Left colon (tissue), 2 donors: ENCODE measurements at places on chromosomes 16 and 17. TPM values are rescaled to one million over a fixed set of nuclear protein-coding genes. Genes with fewer than 3 reads are reported as not detected.
A peak's percentile ranks its signal among the peaks of the same experiment; 100 is the strongest.

DNA sequence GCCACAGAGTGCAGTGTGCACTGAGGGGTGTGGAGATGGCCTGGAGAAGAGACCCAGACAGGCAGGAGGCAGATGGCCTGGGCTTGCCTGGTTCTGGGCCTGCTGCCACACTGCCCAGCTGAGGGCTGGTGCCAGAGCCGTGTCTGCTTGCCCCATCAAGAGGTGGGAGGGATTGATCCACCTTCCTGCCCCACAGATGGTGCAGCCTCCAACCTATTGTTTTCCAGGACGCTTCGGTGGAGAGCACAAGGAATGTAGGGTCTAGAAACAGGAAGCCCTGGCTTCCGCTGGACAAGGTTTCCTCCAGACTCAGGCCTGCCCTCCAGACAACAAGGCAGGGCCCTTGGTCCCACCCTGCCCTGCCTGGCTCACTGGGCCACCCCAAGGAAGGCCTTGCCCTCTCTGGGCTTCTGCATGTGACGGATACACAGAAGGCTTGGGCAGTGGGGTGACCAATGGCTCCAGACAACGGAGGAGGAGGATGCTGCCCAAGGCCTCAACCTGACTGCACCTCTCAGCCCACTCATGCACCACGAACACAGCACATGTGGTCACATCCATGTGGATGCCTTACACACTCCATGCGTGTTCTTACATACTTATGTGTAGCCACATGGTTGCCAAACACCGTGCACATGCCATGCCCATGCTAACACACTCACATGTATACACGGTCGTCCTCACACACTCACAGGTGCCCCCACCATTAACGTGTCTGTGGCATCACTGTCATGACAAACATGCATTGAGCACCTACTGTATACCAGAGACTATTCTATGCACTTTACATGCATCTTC is 6.5 kb upstream of the CDH5 start:
- no peak for DNase-seq

Gene PKMYT1
- total RNA-seq: 12.6 TPM

GRCh38 chr16:918741-919657 is 51.8 kb downstream of the LMF1 start:
- DNase-seq: no peak

- no peak for DNase-seq
Measured at GRCh38 chr17:77831474-77832179, 126.9 kb upstream of the TNRC6C start.

Gene KRTAP9-4
- total RNA-seq: not detected

- no peak for DNase-seq
Measured at GRCh38 chr16:55710466-55710865, 54.7 kb downstream of the SLC6A2 start.

- DNase-seq: peak; percentile 96
Measured at GRCh38 chr16:31073142-31073969, 684 bp downstream of the ZNF668 start.

GRCh38 chr16:86988920-86989696 is 328.1 kb downstream of the C16orf95 start:
- DNase-seq: no peak

DNA sequence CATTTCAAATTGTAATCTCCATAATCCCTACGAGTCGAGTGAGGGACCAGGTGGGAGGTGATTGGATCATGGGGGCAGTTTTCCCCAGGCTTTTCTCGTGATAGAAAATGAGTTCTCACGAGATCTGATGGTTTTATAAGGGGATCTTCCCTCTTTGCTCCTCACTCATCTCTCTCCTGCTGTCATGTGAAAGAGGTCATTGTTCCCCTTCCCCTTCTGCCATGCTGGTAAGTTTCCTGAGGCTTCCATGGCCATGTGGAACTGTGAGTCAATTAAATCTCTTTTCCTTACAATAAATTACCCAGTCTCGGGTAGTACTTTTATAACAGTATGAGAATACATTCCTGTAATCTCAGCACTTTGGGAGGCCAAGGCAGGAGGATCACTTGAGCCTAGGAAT is 76.7 kb upstream of the MARCHF10 start:
- no peak for DNase-seq

- no peak for DNase-seq
Measured at GRCh38 chr16:17972460-17972943, 364.0 kb downstream of the NPIPA8 start.

GRCh38 chr17:382644-383533 is 30.3 kb upstream of the RPH3AL start:
- no peak for DNase-seq

Gene CCL16
- total RNA-seq: 0.25 TPM

GRCh38 chr17:19320876-19321275 is 41.6 kb downstream of the B9D1 start:
- DNase-seq: no peak

DNA sequence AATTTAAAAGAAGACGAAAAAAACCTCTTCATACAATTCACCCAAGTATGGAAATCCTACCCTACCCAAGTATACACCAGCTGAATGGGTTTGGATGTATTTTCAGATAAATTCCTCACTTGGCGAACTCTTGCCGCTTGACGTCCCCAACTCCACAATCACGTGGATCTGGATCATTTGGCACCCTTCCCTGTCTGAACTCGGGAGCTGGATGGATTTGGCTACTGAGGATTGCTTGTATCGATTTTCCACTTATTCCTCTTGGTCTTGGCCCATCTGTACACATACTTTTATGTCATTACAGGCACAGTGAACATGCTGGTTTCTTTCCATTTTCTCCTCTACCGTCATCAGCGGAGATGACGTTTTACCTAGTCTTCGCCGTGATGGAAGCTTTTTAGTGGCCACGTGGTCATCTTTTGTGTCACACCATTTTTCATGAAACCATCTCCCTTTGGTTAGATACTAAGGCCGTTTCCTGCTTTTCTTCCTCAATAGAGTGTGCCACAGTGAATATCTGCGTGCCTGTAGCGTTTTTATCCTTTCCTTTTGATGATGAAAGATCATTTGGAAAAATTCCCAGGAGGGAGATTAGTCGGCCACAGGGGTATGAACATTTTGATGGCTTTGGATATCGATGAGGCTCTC is 47.1 kb downstream of the CMIP start:
- no peak for DNase-seq

DNA sequence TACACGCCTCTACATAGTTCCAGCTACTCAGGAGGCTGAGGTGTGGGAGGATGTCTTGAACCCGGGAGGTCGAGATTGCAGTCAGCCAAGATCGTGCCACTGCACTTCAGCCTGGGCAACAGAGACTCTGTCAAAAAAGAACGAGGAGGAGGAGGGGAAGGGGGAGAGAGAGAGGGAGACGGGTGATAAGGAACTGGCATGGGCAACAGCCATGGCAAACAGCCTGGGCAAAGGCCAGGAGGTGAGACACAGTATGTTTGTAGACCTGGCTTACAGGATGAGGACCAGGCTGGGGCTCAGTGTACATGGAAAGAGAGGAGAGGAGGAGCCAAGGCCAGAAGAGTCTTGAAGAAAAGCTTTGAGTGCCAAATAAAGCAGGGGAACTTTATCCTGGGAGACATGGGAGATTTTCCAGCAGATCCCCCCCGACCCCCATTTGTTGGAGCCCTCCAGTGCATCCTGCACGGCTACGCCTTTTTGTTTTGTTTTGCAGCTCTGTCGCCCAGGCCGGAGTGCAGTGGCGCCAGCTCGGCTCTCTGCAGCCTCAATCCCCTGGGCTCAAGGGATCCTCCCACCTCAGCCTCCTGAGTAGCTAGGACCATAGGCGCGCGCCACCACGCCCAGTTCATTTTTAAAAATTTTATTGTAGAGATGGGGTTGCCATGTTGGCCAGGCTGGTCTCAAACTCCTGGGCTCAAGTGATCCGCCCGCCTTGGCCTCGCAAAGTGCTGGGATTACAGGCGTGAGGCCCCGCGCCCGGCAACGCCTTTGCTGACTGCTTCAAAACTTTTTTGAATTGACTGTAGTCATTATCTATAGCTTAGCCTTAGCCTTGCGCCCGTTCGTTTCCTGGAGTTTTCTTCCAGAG is 1.3 kb upstream of the ALKBH5 start:
- peak; percentile 62 for DNase-seq

DNA sequence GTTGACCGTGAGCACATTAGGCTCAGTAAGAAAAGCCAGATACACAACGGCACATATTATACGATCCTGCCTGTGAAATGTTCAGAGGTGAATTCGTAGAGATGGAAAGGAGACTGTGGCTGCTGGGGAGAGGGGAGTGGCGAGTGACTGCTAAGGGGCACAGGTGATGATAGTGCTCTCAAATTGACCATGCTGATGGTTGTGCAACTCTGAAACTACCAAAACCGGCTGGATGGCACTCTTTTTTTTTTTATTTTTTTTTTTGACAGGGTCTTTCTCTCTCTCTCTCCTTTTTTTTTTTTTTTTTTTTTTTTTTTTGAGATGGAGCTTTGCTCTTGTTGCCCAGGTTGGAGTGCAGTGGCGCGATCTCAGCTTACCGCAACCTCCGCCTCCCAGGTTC is 8.1 kb upstream of the SEC14L5 start:
- DNase-seq: no peak

GRCh38 chr16:85210423-85211169 is 98.3 kb upstream of the CIBAR2 start:
- DNase-seq: no peak

Gene MILR1
- total RNA-seq: 3.3 TPM

DNA sequence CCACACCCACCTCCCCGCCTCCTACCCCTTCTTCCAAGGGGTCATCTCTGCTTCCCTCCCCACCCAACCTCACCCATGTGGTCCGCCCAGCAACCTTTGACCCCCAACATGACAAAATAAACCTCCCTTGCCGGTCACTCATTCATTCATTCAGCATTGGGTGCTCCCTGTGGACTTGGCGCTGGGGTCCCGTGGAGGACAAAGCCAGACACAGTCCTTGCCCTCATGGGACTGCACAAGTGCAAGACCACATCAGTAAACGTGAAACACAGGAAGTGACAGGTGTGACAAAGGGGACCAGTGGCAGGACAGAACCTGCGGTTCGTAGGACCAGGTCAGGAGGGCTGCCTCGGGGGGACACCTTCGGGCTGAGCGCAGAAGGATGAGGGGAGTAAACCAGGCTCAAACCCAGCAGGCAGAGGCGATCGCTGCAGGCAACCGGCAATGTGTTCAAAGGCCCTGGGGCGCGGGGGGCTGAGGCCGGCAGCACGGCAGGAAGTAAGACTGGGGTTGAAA is 185.4 kb downstream of the SEC14L1 start:
- peak; percentile 21 for DNase-seq

Gene HASPIN
- 1.1 TPM for total RNA-seq

Gene PYY
- total RNA-seq: 79.7 TPM

Gene CES5A
- not detected for total RNA-seq

Gene SCN4A
- not detected for total RNA-seq

GRCh38 chr16:27384425-27384824 is 17.5 kb upstream of the IL21R start:
- DNase-seq: no peak

GRCh38 chr17:2949469-2950044 is 113.8 kb downstream of the OR1D5 start:
- DNase-seq: peak; percentile 72

Gene DRC3
- 0.61 TPM for total RNA-seq

Gene PRM2
- total RNA-seq: not detected

GRCh38 chr17:31854672-31855071 is 4.4 kb downstream of the COPRS start:
- DNase-seq: no peak

DNA sequence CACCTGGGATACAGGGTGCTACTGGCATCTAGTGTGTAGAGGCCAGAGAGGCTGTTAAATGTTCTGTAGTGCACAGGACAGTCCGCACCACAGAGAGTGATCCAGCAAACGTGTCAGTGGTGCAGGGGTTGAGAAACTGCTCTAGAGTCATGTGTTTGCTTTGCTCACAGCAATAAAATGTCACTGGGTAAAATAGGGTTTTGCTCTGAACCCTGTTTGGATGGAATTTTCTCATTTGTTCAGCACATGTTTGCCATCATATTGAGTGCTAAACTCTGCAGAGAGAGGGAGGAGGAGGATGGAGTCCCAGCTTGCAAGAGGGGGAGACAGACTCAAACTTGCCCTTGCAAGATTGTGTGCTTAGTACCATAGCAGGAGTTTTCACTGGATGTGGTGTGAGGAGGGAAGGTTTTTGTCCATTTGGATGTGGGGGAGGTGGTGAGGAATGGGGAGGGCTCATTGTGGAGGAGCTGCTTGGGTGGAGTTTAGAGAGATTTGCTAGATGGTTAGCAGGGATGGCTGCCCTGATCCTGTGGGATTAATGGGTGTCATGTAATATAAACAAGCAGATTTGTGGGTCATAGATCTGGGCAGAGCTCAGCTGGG is 11.8 kb downstream of the PLCG2 start:
- DNase-seq: no peak

DNA sequence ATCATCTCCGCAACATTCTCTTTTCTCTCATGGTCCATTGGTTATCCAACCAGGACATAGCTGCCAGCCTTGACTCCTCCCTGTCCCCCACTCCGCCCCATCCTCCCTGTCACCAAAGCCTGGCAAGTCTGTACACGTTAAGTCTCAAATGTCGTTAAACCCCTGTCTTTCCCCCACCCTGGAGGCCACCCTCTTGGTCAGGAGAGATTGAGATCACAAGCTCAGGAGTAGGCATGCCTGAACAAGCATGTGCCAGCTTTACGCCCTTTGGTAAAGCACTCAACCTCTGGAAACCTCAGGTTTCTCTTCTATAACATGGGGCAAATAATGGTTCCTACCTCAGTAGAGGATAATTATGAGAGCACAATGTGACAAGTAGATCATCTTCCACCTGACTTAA is 38.1 kb upstream of the CCL1 start:
- DNase-seq: no peak

Gene MMP28
- total RNA-seq: 62.7 TPM

Gene SLC25A19
- total RNA-seq: 14.0 TPM
